ENCODE measurements at places on chromosomes 7 and 10. TPM values are rescaled to one million over a fixed set of nuclear protein-coding genes. Genes with fewer than 3 reads are reported as not detected.

Gene CPA5
- total RNA-seq: not detected

Gene FEZF1
- total RNA-seq: not detected

Gene HTR7
- 0.37 TPM for total RNA-seq

Gene PNLIPRP2
- not detected for total RNA-seq

Gene SFTPA2
- not detected for total RNA-seq

Gene PLPP4
- total RNA-seq: not detected

Gene NCOA4
- 180 TPM for total RNA-seq
